ENCODE measurements at places on chromosomes 3 and 15.

DNA sequence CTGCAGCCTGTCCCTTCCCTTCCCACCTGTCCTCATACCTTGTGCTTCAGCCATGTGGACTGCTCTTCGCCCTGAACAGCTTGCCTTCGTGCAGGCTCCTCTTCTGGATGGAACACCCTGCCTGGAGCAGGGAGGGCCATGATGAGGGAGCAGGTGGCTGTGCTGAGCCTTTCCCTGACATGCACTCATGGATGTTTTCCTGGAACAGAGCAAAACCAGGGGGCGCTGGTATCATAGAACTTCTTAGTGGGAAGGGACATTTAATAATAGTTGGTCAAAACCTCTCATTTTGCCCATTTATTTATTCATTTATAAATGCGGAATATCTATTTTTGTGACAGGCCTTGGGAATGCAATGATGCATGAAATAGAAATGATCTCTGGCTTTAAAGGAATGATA is 149.3 kb downstream of the CACNA1D start:
- no peak for DNase-seq

DNA sequence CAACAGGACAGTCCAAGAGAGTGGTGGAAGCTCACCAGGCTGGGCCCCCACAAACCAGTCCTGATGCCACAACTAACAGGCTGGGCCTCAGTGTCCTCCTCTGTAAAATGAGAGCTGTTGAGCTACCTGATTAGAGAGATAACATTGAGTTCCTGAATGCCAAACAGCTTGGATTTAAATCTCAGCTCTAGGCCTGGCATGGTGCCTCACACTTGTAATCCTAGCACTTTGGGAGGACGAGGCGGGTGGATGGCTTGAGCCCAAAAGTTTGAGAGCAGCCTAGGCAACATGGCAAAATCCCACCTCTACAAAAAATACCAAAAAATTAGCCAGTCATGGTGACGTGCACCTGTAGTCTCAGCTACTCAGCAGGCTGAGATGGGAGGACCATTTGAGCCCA is 20.1 kb upstream of the TMCC1 start:
- no peak for DNase-seq

GRCh38 chr15:57253500-57253899 is 122.8 kb upstream of the CGNL1 start:
- no peak for DNase-seq

- DNase-seq = peak; percentile 69
Observed at GRCh38 chr15:45205192-45205591, 17.4 kb upstream of the SHF start.

GRCh38 chr15:85500060-85500708 is 119.8 kb downstream of the AKAP13 start:
- DNase-seq = no peak

GRCh38 chr15:83935774-83936173 is 281.9 kb downstream of the ADAMTSL3 start:
- no peak for DNase-seq

DNA sequence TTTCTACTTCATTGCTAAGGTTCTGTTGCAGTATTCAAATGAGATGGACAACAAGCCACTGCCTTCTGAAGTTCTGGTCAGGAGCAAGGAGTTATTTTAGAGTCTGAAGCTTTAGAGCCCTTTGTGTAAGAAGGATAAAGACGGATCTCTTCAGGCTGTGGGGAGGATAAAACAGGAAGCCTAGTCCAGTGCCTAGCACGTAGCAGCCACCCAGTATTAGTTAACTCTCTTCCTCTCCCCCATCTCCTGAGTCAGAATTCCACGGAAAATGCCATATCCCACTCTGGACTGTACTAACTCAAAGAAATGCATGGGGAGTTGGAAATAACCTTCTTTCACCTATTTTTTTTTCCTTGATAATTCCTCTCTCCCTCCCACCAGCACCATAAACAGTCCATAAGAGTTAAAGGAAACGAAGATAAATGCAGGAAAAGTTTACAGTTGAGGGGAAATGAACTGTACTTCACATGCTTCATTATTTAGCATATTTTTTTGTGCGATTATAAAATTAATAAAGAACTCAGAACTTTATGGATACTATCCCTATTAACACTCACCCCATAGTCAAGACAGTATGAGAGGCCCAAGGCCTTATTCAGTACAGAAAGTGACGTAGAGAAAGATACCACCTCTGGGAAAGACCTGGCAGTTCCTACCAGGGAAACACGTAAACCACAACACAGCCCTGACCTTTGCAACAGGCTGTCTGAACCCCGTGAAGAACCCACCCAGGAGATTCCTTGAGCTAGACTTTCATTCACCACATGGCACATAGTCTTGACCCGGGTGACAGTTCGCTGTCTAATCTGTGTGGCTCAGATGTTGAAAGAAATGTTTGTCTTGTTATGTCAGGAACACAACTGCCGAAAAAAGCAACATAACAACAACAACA is 9.2 kb downstream of the IGF2BP2 start:
- DNase-seq = peak; percentile 68

DNA sequence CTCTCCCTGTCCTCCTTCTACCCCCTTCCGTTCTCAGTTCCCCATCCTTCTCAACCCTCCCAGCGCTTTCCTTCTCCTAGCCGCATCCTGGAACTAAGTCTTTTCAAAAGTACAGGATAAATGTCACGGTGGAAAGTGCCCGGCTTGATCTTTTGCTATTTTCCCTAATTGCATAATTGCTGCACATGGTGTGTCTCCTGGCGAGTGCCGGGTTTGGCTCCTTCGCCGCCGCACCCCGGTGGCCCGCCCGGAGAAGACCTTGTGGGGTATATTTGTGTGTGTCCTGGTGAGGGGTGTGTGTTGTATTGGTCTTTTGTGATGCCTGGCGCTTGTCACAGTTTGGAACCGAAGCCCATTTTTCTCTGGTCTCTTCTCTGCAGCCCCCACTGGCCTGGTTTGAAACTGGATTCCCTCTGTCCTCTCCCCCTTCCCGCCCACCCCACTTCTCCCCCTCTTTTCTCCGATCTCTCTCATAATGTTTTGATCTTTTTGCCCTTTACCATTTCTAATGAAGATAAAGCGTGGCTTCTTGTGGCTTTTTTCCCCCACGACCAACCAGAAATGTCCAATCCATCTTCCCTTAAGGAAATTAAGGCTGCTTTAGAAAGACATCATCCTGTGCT is 692 bp downstream of the UBE2E2 start:
- DNase-seq = peak; percentile 36

- DNase-seq = no peak
Observed at GRCh38 chr3:160685144-160685766, 8.3 kb downstream of the ARL14 start.
